Thyroid gland (tissue), 4 donors: ENCODE measurements at places on chromosomes 12 and 14.

DNA sequence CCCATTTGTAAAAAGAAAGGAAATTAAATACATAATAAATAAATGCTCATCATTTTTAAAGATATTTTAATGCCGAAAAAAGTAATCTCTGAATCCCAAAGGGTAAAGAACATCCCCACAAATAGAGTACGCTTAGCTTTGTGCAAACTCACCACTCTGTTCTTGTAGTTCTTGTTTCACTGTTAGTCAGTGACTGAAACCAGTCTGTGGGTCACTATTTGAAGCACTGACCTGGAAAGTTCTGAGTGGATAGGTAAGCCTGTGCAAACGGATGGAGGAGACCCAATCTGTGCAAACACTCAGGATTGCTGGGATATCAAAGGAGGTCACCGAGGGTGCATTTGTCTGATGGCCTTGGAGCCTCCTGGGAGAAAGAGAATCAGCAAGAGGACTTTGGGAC lies 68.1 kb upstream of the TSPAN11 start:
- DNase-seq: no peak

GRCh38 chr14:96617635-96618034 lies 115.5 kb downstream of the PAPOLA start:
- DNase-seq: no peak

DNA sequence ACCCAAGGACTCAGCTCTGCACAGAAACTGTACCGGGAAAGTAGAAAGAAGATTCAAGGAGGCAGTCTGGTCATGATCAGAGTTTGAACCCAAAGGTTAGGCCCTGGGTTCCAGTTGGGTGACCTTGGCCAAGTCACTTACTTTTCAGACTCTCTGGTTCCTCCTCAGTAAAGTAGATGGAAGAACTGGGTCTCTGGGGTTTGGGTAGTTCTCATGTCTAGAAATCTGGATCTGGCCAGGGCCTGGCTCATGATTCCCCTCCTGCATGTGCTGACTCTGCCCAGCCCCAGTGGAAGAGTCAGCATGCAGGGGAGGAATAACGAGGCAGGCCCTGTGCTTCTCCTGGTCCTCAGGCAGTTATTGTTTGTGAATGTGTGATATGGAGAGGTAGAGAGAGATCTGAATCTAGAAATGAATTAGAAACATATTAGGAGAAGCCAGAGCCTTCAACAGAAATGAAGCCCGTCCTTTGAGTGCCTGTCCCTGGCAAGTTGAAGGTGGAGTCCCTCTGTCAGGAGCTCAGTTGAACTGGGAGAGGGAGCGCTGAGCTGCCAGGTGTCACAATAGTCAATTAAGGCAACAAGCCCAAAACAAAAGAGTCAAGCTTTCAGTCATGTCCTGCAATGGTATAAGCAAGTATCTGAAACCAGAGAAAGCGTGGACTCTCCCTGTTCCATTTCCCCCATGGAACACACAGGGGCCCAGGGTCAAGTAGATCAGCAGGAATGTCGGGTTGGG lies 131.3 kb upstream of the HIF1A start:
- DNase-seq: no peak

DNA sequence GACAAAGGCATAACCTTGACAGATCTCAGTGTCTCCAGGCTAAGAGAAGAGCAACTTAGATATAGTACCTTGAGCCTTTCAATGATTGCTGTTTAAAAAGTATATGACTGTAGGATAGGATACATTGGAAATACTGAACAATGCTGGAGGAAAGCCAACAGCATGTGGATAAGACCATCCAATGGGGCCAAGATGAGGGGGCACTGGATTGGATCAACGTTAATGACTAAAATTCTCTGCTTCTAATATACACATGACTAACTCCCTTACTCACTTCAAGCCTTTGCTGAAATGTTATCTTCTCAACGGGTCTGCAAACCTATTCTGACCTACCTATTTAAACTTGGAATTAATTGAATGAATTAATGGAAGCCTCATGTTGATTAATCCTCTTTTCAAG lies 354.9 kb downstream of the RAD51B start:
- DNase-seq: no peak

DNA sequence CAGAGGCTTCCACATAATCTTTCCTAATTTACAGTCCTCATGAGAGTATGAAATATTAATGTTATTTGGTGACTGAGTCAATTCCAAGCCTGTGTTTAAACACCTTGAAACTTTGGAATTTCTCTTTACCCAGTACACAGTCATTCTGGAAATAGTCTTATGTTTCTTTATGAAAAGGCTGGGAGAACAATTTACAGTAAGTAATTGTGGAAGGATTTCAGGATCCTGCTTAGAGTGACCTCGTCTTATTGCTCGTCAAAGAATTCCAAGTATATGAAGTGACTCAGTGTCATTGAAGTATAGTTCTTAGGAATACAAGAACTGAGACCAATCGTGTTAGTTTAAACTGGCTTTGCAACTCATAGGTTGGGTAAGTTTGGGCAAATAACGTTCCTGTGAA lies 634.2 kb downstream of the SLC16A7 start:
- DNase-seq: no peak

DNA sequence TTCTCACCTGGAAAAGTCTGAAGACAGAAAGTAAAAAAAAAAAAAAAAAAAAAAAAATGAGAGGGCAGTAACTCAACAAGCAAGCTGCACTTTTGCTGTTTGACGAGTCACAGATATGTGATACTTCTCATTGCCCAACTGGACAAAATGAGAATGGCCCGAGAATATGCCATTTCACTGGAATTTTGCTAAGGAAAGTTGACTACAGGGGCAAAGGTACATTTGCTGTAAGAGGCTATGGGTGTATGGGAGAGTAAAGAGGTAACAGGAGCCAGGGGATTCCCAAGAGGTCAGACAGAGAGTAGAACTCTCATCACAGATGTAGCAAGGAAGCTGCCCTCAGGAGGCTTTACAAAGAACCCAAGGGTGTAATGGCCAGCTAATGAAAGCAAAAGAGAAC lies 22.9 kb downstream of the KIF21A start:
- DNase-seq: no peak

DNA sequence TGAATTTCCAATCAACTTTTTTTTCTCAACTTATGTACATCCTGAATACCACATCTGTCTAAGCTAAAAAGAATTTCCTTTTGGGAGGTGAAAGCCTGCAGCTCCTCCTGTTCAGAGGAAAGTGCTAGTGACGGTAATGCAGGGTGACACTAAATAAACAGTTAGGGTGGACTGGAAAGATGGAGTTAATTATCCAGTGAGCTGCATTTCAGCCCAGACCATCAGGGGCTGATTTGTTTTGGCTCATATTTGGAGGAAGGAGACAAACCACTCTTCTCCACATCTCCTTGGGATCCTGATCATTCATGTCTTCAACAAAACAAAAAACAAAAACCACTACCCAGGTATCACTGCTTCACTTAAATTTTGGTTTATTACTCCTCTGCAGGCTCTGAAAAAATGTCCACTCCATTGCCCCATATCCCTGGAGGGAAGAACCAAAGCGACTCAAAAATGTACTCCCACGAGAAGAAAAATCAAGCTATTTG lies 5.1 kb upstream of the SIX1 start:
- no peak for DNase-seq

DNA sequence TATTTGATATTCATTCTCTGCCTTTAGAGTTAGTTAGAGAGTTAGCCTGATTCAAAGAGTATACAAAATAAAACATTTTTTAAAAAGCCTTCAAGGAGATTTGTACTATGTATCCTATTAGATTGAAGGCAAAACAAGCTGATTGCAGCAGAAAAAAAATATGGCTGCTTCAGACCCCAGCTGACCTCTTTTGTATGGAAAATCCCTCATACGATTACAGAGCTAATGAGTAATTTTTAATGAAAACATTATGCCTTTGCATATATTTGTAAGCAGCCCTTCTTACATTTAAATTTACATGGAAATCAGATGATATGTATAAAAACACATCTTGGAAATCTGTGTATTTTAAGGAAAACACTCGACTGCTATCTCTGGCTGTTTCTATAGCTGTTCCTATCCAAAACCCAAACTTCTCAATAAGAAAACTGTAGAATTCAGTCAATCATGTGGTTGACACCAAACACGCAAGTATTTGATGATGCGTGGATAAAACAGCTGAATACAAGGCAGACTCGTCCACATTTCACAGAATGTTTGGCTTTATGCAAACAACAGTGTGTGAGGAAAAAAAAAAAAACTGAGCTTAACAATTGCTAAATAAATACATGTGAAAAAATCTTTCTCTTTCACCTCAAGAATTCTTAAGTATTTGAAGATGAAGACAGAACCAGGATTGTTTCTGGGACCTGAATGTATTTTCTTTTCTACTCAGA lies 275.3 kb downstream of the EGLN3 start:
- DNase-seq: no peak

DNA sequence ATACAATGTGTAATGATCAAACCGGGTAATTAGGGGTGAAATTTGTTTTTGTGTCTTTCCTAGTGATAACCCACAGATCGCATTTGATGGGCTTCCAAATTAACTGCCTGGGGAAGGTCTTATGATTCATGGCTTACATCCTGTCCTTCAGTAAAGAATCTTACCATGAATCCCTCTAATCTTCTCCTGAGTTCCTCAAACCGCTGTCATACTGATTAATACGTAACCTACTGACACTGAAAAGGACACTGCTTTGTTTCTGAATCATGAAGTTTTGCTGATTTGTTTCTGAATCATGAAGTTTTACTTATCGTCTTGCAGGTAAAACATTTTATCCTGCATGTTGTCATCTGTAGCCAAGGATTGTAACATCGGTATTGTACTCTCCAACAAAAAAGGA lies 52.0 kb upstream of the CRY1 start:
- no peak for DNase-seq

GRCh38 chr14:56005191-56006053 lies 112.8 kb upstream of the PELI2 start:
- DNase-seq: no peak

DNA sequence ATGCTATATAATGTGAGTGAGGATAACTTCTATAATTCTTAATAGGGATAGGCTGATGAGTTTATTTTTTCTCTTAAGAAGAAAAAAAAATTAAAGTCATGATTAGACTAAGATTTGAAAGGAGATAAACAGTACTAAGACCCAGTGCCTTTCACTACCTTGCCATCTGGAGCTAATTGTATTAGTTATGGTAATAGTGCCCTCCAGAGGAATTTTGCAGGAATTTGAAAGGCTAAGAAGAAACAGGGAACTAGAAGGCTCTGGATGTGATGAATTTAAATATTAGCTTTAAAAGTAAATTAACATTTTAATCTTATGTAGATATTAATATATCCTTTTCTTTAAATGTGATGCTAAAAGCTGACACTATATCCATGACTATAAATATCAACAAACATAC lies 36.6 kb upstream of the PIK3C2G start:
- DNase-seq: no peak

GRCh38 chr14:31263485-31264133 lies 56.0 kb upstream of the HECTD1 start:
- DNase-seq: peak; percentile 89

DNA sequence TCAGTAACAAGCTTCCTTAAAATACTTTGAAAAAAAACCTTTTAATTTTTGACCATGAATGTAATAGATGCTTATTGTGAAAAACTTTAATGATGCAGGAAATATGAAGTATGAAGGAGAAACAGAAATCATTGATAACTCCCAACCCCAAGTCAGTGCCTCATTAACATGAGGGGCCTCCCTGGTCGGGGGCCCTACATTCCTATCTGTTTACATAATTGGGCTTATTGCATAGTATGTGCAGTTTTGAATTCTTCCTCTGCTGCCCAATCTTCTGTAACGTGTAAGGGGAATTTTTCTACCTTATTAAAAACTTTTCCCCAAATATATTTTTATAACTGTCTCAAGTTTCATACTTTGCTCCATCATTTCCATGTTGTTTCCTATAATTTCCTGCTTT lies 63.0 kb downstream of the SLC25A47 start:
- no peak for DNase-seq

- DNase-seq: no peak
Observed at GRCh38 chr14:26067786-26068459, 529.9 kb downstream of the NOVA1 start.

GRCh38 chr14:51578853-51579252 lies 72.9 kb upstream of the FRMD6 start:
- no peak for DNase-seq

GRCh38 chr12:96237465-96238077 lies 43.4 kb downstream of the ELK3 start:
- DNase-seq: no peak

GRCh38 chr12:109165599-109165998 lies 49.2 kb downstream of the ACACB start:
- DNase-seq: no peak

GRCh38 chr12:126998747-126999285 lies 1268.2 kb upstream of the TMEM132C start:
- DNase-seq: no peak

DNA sequence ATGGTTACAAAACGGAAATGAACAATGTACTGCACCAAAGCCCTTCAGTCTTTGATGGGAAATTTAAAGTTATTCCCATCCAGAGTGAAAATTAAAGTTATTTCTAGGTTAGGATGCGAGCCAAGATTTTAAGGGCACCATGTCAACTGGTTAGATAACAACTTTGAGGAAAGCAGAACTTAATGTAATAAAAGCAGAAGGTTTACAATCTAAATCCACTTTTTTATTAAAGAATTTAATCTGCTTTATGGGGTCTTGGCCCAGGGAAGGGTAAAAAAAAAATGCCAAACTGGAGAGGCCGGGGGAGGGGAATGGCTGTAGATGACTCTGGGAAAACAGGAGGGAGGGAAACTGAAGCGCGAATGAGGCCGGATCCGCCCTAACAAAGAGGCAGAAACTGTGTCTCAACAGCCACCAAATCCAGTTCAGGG lies 108.2 kb upstream of the ATF7IP start:
- no peak for DNase-seq

DNA sequence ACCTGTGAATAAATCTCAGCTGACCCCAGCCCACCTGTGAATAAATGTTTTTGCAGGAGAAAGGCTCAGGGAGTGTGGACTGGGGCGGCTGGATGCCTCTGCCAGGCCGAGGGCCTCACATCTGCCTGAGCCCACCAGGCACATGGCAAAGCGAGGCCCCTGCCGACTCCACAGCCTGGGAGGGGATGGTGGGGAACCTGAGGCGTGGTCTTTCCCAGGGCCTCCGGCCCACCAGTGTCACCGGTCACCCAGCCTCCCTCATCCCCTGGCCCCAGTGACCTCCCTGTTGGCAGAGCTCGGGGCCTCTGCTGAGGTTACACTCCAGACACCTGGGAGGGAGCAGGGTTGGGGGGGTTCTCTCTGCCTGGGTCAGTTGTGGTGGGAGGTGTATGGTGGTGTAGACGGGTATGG lies 8.2 kb downstream of the NOC4L start:
- DNase-seq: no peak

- DNase-seq: peak; percentile 25
Observed at GRCh38 chr12:113061061-113061694, 4.6 kb downstream of the DTX1 start.

GRCh38 chr14:67673451-67673850 lies 981 bp downstream of the VTI1B start:
- DNase-seq: no peak

- no peak for DNase-seq
Observed at GRCh38 chr12:92634730-92635129, 68.1 kb upstream of the PLEKHG7 start.
